ENCODE measurements at places on chromosomes 3 and 15. TPM values are rescaled to one million over a fixed set of nuclear protein-coding genes. Genes with fewer than 3 reads are reported as not detected.
A peak's percentile ranks its signal among the peaks of the same experiment; 100 is the strongest.

The ZMAT3 gene
- 16.3 TPM for total RNA-seq

- H3K4me3 ChIP-seq: no peak overlapping the region
- H3K27me3 ChIP-seq: no peaks in the 10 kb centered on the region
- peaks cover 3% of the 10 kb centered on the region for H3K36me3 ChIP-seq
- no peak for DNase-seq
- peaks cover 3% of the 10 kb centered on the region for H3K4me1 ChIP-seq
These were observed 24.4 kb downstream of the MIX23 start for GRCh38 chr3:122358703-122359032.

- DNase-seq: no peak
- H3K27ac ChIP-seq: no peak overlapping the region
- peak overlapping the region; percentile 86 for H3K4me3 ChIP-seq
- peaks cover 12% of the 10 kb centered on the region for H3K4me1 ChIP-seq
- peaks cover 37% of the 10 kb centered on the region for H3K27me3 ChIP-seq
- H3K36me3 ChIP-seq: no peaks in the 10 kb centered on the region
These were observed 539 bp upstream of the TLNRD1 start for GRCh38 chr15:81000144-81000623.

The CACNA1D gene
- 1.7 TPM for total RNA-seq

DNA sequence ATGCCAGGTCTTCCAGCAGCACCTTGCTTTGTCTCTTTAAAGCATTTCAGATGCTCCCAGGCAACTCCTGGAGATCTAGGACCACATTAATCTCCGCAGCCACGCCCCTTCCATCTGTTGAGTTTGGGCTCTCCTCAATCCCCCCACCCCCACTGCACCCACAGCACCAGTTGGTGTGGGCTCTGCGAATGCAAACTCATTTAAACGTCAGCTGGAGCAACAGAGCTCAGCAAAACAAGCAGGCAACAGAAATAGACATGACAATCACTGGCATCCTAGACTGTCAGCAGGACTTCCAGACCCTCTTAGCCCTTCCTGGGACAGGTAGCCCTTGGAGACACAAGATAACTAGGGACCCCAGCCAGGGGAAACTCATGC is 106.9 kb downstream of the LSM3 start:
- H3K36me3 ChIP-seq: no peaks in the 10 kb centered on the region
- no peaks in the 10 kb centered on the region for H3K27me3 ChIP-seq
- DNase-seq: no peak
- H3K27ac ChIP-seq: no peak overlapping the region

- peak overlapping the region; percentile 99 for H3K4me3 ChIP-seq
- H3K27me3 ChIP-seq: no peaks in the 10 kb centered on the region
- no peak overlapping the region for H3K27ac ChIP-seq
- H3K4me1 ChIP-seq: peaks cover 12% of the 10 kb centered on the region
These were observed 1.5 kb downstream of the PBRM1 start for GRCh38 chr3:52684184-52684583.

DNA sequence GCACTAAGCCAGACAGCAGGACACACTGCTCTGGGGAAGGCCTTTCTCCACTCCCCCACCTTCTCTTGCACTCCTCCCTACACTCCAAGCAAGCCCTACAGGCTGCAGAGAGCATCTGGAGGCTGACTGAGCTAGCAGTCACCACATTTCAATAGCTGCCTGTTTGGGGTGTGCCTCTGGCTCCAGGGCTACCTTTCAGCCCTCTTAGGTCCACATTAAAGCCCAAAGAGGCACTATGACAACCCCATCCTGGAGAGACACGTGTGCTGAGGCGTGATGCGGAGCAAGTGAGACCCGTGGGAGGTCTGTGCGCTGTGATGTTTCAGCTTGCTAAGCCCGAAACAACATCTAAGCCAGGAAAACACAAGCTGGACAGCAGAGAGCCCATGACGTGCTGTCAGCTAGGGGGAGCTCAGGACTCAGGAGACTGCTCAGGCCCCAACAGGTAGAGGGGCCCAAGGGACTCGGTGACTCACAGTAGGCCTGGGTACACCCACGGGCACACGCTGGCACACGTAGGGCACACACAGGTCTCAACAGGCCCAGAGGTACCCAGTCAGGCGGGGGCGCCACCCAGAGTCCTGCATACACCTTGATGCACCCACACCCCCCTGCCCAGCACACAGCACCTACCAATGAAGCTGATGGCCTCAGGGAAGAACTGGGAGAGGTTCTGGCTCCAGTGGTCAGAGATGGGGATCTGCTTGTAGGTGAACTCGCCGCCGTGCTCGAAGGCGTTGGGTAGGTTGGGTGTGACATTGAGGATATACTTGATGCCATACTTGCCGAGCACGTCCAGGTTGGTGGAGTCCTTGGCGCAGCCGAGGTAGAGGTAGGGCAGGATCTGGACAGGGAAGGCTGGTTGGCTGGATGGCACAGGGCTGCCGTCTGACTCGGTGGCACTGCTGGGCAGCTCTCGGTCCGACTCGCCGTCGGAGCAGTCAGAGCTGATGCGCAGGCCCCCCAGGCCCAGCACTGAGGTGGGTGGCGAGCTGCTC is 2.8 kb downstream of the DUSP7 start:
- peaks cover 19% of the 10 kb centered on the region for H3K4me1 ChIP-seq
- no peaks in the 10 kb centered on the region for H3K36me3 ChIP-seq
- H3K4me3 ChIP-seq: no peak overlapping the region
- peaks cover 10% of the 10 kb centered on the region for H3K27me3 ChIP-seq
- peak overlapping the region; percentile 85 for H3K27ac ChIP-seq

DNA sequence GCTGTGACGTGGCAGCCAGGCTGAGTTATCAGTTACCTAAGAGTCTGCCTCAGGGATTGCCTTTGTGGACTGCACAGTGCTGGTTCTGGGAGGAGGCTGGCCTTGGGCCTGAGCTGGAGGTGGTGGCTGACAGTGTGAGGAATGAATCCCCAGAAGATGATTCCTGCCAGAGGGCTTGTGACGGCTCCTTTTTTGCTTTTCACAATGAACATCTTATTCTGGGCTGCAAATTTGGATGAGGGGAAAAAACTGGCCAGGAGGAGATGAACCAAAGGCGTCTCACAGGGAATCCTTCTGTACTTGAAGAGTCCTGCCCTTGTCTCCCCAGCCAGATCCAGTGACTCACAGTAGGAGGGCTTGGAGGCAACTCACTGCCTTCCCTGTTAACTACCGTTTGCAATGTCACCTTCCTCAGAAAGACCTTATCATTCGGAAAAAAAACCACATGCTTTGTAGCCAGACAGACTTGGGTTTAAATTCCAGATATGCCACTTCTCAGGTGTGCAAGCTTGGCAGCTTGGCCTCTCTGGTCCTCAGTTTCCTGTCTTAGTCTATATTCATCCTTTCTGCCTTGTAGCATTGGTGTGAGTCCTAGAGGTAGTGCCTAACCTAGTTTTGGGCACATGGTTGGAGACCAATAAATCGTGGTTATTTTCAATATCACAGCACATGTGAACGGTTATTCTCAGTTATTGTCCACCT is 19.1 kb downstream of the ST6GAL1 start:
- H3K27me3 ChIP-seq: no peaks in the 10 kb centered on the region
- no peak overlapping the region for H3K4me3 ChIP-seq
- no peak for DNase-seq
- H3K27ac ChIP-seq: no peak overlapping the region
- H3K36me3 ChIP-seq: no peaks in the 10 kb centered on the region

DNA sequence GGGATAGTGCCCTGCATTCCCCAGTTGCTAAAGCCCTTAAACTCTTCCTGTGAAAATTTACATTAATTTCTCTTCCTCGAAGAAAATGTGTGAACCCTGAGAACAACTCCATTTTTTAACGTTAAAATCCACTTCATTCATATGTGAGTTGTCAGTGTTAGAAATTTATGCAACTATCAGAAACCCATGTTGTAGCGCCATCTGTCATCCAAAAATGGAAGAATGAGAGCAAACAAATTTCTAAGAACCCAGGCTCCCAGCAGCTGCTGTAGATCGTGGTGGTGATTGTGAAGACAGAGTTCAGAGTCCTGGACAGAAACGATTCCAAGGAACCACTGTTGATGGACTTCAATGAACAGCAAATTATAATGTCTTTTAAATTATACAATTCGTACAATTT is 179.7 kb upstream of the NDN start:
- DNase-seq: peak; percentile 47
- no peaks in the 10 kb centered on the region for H3K27me3 ChIP-seq
- H3K27ac ChIP-seq: no peak overlapping the region
- no peaks in the 10 kb centered on the region for H3K36me3 ChIP-seq

- DNase-seq: no peak
- no peak overlapping the region for H3K27ac ChIP-seq
- H3K27me3 ChIP-seq: no peaks in the 10 kb centered on the region
- no peaks in the 10 kb centered on the region for H3K36me3 ChIP-seq
- H3K4me1 ChIP-seq: no peaks in the 10 kb centered on the region
- H3K4me3 ChIP-seq: no peak overlapping the region
These were observed 94.9 kb downstream of the LIPC start for GRCh38 chr15:58526647-58527192.

GRCh38 chr3:61979638-61980037 is 393.7 kb downstream of the FEZF2 start:
- H3K27me3 ChIP-seq: no peaks in the 10 kb centered on the region
- H3K36me3 ChIP-seq: no peaks in the 10 kb centered on the region
- H3K4me1 ChIP-seq: peaks cover 18% of the 10 kb centered on the region
- no peak overlapping the region for H3K4me3 ChIP-seq
- no peak for DNase-seq

All from GM23338 (cell line).